Activated CD4-positive, alpha-beta T cell treated with anti-CD3 and anti-CD28 coated beads for 4 hours (primary cell): ENCODE measurements at places on chromosomes 5 and 9.

DNA sequence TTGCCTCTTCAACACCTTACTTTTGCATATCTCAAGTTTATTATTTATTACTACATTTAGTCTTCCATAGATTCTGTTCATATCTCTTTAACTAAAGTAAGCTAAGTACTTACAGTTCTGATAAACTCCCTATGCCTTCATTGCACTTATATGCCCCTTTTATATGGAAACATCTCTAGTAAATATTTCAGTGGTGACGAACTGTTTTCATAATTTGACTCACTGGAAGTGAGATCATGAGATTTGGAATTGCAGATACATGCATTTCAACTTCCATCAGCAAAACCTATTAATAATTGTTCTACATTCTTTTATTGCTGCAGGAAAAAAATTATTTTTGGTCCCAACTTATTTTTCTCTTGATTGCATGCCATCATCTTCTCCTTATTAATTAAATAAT is 263.5 kb downstream of the CD180 start:
- DNase-seq: no peak

DNA sequence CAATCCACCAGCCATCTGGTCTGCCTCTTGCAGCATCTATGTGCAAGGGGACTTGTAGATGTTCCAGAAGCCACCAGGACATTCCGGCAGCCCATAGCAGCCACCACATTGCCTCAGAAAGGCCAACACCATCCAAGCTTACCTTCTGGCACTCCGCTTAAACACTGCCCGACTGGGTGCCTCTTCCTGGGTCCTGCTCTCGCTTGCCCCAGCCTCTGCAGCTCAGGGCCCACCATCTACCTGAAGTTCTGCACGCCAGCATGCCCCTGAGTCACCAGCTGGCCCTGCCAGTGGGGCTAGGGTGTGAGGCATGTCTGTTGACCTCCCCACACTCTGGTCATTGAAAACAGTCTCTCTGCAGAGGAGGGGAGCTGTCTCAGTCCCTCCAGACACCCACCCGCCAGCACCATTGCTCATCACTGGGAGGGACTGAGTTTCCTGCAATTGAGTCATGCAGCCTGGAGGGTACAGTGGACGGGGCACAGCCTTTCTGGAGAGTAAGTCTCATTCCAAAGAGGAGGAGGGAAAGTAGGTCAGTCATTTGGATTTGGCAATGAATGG is 16.9 kb upstream of the COL5A1 start:
- no peak for DNase-seq

- no peak for DNase-seq
These were observed 53.5 kb downstream of the AUH start for GRCh38 chr9:91308191-91308590.

DNA sequence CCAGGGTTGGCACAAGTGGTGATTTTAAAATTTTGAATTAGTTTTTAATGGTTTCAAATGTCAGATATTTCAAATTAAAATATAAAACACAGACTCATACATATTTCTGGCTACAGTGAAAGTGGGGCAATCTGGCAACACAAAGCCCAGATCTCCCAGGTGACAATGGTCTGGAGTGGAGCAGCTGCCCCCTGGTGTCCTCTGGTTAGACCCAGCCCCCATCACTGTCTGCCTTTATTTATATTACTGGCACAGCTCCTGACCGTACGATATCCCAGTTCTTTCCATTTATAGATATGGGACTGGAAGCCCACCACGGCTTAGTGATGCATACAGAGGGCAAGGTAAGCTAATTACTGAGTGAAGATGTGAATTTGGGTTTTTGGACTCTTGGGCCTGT is 37.3 kb downstream of the MACIR start:
- DNase-seq: no peak

DNA sequence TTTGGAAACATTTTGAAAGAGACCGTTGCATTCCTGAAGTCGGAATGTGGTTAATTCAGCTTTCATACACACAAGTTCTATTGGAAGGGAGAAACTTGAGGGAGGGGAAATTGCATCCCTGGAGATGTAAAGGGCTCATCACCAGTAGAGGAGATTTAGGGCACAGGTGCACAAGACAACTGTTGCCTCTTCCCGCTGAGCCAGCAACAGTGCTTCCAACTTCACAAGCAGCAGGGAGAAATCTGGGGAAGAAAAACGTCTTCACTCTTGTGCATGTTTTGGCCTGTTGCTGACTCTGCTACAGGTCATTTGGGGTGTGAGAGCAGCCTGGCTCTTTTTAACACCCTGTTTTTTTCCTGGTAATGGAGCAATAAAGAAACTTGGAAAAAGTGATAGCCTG is 277.9 kb downstream of the GAS1 start:
- no peak for DNase-seq

DNA sequence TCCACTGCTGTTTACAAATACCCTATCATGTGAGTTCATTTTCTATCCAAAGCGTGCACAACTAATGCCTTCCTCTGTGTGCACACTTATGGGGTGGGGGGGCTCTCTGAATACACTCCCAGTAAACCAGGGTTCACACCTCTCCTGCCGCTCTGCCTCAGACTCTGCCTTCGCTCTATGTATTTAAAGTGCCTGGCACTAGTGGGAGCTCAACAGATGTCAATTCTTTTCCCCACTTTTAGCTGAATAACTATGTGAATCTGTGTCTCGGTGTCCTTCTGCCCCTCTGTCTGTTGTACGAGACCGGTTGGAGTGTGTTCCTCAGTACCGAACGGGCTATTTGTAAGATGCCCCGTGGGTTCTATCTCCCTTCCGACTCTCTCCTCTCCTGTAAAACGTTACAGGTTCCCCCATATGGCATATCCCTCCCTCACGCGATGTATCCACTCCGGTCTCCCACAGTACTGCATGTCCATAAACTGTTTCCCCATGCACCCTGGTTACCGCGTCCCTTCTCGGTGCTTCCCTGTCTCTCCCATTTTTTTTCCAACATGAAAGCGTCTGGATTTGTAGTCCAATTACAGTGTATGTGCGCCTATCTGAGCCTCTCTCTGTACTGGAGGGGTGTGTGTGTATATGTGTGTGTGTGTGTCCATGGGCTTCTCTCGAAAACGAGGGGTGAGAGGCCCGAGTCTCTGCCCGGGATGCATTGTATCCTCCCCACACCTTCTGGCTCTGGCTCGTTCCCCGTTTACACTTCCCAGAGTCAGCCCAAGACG is 1.6 kb downstream of the ELL2 start:
- DNase-seq: no peak

DNA sequence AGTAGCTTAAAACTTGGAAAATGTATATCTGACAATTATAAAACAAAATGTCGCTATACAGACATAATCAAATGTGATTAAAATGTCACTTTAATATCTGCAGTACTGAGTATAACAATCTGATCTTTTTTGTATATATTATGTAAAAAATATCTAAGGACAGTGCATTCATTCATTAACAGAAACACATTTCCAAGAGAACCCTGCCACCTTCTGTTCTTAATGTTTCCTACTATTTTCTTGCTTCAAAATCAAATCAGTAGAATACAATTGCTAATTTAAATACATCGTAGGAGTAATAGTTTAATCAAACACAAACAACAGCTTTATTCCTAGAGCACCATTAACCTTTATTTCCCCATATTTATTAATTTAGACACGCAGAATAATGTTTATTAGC is 142.6 kb upstream of the ST8SIA4 start:
- DNase-seq: no peak

GRCh38 chr9:69395718-69396117 is 70.7 kb downstream of the ENTREP1 start:
- no peak for DNase-seq

GRCh38 chr5:1199649-1200494 is 1.5 kb upstream of the SLC6A19 start:
- no peak for DNase-seq

DNA sequence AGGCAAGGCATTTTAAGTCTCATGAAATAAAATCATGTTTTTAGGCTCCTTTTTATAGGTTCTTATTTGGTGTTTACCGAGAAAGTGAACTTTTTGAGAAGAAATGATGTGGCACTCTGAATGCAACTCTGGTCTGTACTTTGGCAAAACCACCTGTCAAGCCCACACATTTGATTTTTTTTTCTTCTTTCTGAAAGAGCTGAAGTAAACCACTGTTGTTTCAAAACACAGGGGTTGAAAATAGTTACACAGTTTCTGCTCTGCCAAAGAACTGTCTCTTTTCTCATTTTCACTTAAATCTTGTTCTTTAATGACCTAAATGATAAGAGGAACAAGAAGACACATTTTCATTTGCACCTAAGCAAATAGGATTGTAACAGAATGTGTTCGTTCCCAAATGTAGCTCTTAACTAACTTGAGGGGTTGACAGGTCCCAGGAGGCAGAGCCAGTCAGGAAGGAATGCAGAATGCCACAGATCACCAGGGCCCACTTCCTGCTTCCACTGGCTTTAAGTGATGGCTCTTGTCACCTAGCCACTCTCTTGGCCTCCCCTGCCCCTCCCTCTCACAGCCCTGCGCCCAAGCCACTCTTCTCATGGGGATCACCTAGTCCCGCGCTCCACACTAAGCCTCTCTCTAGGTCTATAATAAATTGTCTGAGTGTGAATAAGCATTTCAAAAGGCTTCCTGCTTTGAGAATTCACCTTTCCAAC is 47.3 kb downstream of the MED27 start:
- DNase-seq: no peak

- DNase-seq: no peak
These were observed 81.3 kb upstream of the PTPN3 start for GRCh38 chr9:109579191-109579948.

- DNase-seq: no peak
These were observed 65.2 kb downstream of the MRPL36 start for GRCh38 chr5:1734271-1734907.

- DNase-seq: no peak
These were observed 294.0 kb upstream of the SMARCA2 start for GRCh38 chr9:1721196-1721595.

- no peak for DNase-seq
These were observed 69.4 kb upstream of the CD180 start for GRCh38 chr5:67265951-67266350.

- no peak for DNase-seq
These were observed 5.8 kb upstream of the C6 start for GRCh38 chr5:41218929-41219657.

DNA sequence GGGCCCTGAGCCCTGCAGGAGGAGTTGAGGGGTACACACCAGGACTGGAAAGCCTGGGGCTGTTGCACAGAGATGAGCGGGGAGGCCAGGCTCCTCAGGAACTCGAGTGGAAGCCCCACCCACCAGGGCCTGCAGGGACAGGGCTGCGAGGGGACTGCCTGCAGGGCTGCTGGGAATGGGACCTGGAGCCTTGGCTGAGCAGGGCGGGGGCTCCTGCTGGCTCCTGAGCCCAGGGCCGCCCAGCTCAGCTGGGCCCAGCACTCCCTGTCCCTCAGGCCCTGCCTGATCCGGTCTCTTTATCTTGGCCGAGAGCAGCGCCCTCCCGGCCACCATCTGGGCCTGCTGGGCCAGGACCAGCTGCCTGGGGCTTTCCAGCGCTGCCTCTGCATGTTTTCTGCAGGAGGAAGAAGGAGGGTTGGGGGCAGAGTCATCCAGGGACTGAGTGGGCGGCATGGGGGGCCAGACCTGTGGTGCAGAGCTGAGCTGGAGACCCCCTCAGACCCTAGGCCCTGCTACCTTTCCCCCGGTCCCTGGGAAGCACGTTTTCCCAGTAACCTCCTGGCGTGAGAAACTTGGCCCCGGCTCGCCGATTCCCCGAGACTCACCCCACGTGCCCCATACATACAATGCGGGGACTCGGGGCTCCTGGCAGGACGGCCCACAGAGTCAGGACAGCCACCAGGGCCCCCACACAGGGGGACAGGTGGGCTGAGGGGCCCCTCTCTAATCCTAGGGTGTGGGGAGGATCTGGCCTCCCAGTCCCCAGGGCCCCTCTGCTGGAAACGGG is 9.4 kb downstream of the LCN12 start:
- no peak for DNase-seq

DNA sequence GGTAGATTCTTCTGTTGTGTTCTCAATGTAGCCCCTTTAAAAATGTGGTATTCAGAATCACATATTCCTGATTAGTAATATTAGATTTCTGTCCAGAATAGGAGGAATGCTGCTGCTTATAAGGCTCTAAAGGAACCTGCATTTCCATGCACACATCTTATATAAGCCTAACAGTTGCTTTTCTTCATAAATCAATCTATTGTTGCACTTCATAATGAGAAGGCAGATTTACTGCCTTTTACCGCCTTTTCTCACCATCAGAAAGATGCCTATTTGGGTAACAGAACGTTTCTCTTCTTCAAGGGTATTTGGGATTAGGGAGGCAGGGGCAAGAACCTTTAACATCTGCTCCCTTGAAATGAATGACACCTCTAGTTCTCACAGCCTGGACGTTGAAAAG is 243.4 kb downstream of the MLLT3 start:
- no peak for DNase-seq

GRCh38 chr9:77456829-77457437 is 191.2 kb downstream of the GNA14 start:
- DNase-seq: peak; percentile 60

DNA sequence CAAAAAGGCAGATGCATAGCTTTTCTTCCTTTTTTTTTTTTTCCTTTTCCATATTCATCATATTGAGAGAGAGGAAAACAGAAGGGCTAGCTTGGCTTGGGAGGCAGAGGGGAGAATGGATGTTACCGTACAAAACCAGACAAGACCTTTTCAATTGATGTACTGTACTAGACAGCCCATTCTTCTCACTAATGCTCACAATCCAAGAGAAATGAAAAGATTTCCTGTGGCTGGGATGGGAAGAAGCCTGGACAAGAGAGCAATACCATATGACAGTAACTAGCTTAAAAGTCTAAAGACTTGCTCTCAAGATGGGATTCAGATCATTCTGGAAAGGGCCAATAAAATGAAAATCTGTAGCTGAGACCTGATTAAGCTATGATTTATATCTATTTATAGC is 3.4 kb downstream of the CEMIP2 start:
- DNase-seq: no peak

GRCh38 chr5:77400645-77401044 is 91.5 kb downstream of the WDR41 start:
- DNase-seq: no peak

- DNase-seq: no peak
These were observed 47.6 kb downstream of the ZDHHC21 start for GRCh38 chr9:14645648-14646047.

GRCh38 chr5:147611483-147611882 is 101.6 kb upstream of the DPYSL3 start:
- DNase-seq: no peak
